ENCODE measurements at places on chromosomes 1 and 21. TPM values are rescaled to one million over a fixed set of nuclear protein-coding genes. Genes with fewer than 3 reads are reported as not detected.

Gene F5
- total RNA-seq = not detected

Gene FBLIM1
- total RNA-seq = not detected

DNA sequence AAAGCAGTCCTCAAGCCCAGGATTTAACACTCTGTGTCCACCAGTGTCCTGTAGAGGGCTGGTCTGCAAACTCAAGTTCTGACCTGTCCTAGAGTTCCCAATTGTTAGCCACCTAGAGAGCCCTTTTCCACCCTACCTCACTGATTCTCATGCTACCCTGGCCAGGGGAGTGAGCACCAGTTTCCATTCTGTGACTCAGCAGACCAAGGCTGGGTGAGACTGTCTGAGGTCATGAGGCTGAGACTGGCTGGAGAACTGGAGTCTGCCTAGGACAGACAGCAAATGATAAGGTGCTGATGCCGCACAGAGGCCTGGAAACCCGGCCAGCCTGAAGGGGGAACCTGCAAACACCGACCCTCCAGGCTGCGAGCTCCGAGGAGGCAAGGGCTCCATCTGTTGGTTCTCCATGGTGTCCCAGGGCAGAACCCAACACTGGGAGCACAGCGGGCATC, 13.7 kb downstream of the GLIS1 start:
- no peak for DNase-seq

- no peak for DNase-seq
These were observed 1287.3 kb upstream of the ADGRL4 start for GRCh38 chr1:80293818-80294217.

DNA sequence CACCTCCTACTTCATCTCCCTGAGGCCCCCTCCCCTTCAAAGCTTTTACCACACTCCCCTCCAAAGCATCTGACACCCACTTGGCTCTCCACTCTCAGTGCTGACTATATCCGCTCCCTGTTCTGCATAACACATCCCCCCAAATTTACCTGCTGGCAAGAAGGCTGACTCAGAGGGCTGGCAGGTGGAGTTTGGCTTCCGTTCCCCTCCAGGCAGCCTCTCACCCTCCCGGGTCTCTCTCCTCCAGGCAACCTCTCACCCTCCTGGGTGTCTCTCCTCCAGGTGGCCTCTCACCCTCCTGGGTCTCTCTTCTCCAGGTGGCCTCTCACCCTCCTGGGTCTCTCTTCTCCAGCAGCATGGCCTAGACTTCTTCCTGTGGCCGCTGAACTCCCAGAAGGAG, 562.1 kb downstream of the NPHP4 start:
- DNase-seq = no peak

DNA sequence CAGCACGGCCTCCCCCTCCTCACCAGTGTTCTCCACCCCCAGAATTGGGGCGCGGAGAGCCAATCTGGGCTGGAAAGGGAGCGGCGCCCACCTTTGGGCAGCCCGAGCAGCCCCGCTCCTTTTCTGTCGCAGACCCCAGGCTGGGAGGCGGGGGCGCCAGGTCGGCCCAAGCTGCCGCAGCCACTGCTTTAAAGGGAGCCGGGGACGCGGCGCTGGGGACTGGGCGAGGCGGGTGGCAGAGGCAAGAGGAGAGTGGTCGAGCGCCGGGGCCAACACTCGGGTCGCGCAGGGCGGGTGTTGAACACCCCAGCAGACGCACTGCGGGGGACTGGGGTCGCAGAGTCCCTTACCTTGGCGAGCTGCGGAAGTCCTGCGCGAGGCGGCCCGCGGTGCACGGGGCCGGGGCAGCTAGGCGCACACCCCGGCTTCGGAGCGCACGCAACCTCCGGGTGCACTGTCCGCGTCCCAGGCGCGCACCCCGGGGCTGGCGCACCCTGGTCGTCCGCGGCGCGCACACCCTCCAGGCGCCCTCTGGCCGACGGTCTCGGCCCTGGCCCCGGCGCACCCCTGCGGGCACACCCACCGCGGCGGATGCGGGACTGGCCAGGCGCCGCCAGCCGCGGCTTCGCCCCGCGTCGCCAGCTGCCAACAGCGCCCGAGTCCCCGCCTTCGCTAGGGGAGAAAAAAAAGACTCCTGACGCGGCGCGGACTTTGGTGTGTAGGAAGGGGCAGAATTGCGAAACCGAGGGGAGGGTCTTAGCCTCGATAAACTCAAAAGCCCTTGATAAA, at the start of gene KANK4:
Gene KANK4, minus strand, starts transcription at position 679 of the 789 bp plus-strand sequence. CDS start 37,870 bp downstream, outside the sequence.
- no peak for DNase-seq

- DNase-seq = no peak
These were observed 73.7 kb downstream of the FNBP1L start for GRCh38 chr1:93521618-93522017.

Gene SPRR2F
- not detected for total RNA-seq

GRCh38 chr1:176696109-176696508, 233.1 kb downstream of the PAPPA2 start:
- peak; percentile 5 for DNase-seq

Data from OCI-LY7 (cell line).